ENCODE measurements at places on chromosomes 13 and 19.

DNA sequence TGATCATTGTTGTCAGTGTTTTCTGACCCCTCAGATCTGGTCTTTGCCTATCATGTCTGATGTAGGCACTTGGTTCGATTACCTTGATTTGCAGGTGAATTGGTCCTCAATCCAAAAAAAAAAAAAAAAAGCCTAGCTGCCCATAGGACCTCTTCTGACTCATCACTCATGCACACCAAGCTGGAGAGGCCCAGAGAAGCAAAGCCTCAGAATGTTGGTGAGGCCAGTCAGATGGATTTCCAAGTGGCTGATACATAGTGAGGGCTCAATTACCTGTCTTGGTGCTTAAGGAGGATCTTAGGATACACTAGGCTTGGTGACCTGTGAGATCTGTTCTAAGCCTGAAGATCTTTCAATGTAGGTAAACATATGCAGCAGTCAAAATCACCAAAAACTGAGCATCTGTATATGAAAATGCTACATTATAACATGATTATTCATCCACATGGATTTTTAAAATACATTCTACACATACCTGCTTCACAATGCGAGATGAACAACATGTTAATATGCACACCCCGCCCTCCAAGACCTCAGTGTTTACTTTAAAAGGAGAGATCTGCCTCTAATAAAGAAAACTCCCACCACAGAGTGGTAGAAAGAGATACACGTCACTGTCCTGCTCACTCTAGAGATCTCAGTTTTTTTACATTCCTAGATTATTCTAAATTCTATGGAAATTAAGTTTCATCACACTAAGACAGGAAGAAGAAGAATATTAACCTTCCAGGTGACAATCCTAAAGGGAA, 79.9 kb upstream of the RAP2A start:
- no peak overlapping the region for H3K4me3 ChIP-seq
- peaks cover 9% of the 10 kb centered on the region for H3K4me1 ChIP-seq
- no peak for DNase-seq
- no peaks in the 10 kb centered on the region for H3K27me3 ChIP-seq
- H3K36me3 ChIP-seq = peaks cover 6% of the 10 kb centered on the region

- H3K4me3 ChIP-seq = no peak overlapping the region
- no peak for DNase-seq
- H3K27me3 ChIP-seq = no peaks in the 10 kb centered on the region
- no peaks in the 10 kb centered on the region for H3K4me1 ChIP-seq
- no peak overlapping the region for H3K27ac ChIP-seq
These were observed 345.7 kb downstream of the MTUS2 start for GRCh38 chr13:29165840-29166239.

DNA sequence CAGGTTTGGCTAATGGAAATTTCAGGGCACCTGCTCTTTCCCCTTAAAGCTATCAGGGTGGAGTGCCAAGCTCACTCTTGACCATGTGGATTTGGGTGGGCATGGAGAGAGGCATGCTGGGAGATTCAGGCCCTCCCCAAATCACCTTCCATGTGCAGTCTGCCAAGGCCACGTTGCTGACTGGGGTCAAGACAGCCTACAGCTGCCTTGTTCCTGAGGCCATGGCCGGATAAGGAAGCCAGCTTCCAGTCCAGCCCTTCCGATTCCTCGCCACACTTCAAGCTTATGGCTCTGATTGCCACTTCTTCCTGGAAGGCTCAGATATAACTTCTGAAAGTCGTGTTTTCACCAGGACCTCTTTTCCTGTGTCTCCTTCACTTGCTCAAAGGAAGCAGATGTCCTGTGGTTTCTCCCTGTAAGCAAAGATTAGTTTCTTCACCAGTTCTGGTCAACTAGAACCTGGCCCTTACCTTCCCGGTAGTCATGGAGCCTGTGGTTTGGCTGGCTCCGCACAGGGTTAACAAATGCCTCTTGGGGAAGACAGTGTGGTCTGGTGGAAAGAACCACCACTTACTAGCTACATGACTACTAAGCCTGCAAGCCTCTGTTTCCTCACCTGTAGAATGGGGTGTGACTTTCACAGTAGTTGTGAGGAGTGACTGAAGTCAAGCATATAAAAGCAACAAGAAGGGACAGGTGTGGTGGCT, 16.1 kb upstream of the TPT1 start:
- no peak overlapping the region for H3K4me3 ChIP-seq
- DNase-seq = no peak
- peaks cover 5% of the 10 kb centered on the region for H3K4me1 ChIP-seq
- peaks cover 31% of the 10 kb centered on the region for H3K36me3 ChIP-seq
- no peak overlapping the region for H3K27ac ChIP-seq
- no peaks in the 10 kb centered on the region for H3K27me3 ChIP-seq

GRCh38 chr13:81302677-81303076, 961.8 kb upstream of the SPRY2 start:
- H3K36me3 ChIP-seq = no peaks in the 10 kb centered on the region
- H3K27ac ChIP-seq = no peak overlapping the region

- H3K36me3 ChIP-seq = no peaks in the 10 kb centered on the region
- H3K4me1 ChIP-seq = peaks cover 7% of the 10 kb centered on the region
- H3K27ac ChIP-seq = no peak overlapping the region
- DNase-seq = no peak
- H3K27me3 ChIP-seq = peaks cover 15% of the 10 kb centered on the region
These were observed 19.0 kb upstream of the S1PR4 start for GRCh38 chr19:3159565-3159964.

GRCh38 chr13:72259528-72259927, 392.5 kb upstream of the DACH1 start:
- no peak for DNase-seq
- no peaks in the 10 kb centered on the region for H3K27me3 ChIP-seq
- H3K27ac ChIP-seq = no peak overlapping the region
- no peak overlapping the region for H3K4me3 ChIP-seq
- H3K4me1 ChIP-seq = peaks cover 11% of the 10 kb centered on the region

GRCh38 chr19:47186446-47187334, 44.3 kb downstream of the BBC3 start:
- H3K4me1 ChIP-seq = peaks cover 13% of the 10 kb centered on the region
- peaks cover 41% of the 10 kb centered on the region for H3K36me3 ChIP-seq
- H3K27me3 ChIP-seq = no peaks in the 10 kb centered on the region
- no peak for DNase-seq
- no peak overlapping the region for H3K4me3 ChIP-seq
- H3K27ac ChIP-seq = peak overlapping the region; percentile 50

- H3K4me1 ChIP-seq = peaks cover 27% of the 10 kb centered on the region
- peak within 1 kb of the TSS; percentile 98 for H3K4me3 ChIP-seq
- no peaks in the 10 kb centered on the region for H3K27me3 ChIP-seq
- peaks cover 22% of the 10 kb centered on the region for H3K36me3 ChIP-seq
- DNase-seq = peak; percentile 81
- peak within 1 kb of the TSS; percentile 99 for H3K27ac ChIP-seq
These were observed at the start of gene ZNF865 for GRCh38 chr19:55605637-55606470. Gene ZNF865 (plus strand): TSS chr19:55605647. CDS start chr19:55613619, 7,972 bp downstream.

DNA sequence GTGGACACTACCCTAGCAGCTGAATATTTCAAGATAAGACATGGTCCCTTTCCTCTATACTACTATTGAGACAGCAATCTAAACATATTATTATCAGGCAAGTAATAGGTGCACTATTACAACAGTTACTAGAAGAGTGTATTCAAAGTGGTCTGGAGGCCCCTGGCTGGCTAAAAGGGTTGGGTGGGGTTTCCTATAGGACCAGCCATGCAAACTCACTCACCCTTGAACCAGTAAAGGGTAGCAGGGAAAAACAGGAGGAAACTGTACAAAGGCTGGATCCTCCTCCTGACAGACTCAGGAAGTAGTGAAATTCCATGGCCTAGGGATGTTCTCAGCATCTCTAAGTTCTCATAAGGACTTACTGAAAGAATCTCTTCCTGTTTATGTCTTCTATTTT, 7.7 kb downstream of the SMAD9 start:
- DNase-seq = no peak
- H3K27ac ChIP-seq = no peak overlapping the region
- peaks cover 12% of the 10 kb centered on the region for H3K27me3 ChIP-seq
- no peak overlapping the region for H3K4me3 ChIP-seq
- no peaks in the 10 kb centered on the region for H3K4me1 ChIP-seq

GRCh38 chr19:45471931-45472562, 4.3 kb downstream of the FOSB start:
- no peak for DNase-seq
- H3K4me3 ChIP-seq = peak overlapping the region; percentile 73
- H3K36me3 ChIP-seq = no peaks in the 10 kb centered on the region
- no peak overlapping the region for H3K27ac ChIP-seq
- H3K27me3 ChIP-seq = peaks cover 87% of the 10 kb centered on the region
- H3K4me1 ChIP-seq = peaks cover 35% of the 10 kb centered on the region

DNA sequence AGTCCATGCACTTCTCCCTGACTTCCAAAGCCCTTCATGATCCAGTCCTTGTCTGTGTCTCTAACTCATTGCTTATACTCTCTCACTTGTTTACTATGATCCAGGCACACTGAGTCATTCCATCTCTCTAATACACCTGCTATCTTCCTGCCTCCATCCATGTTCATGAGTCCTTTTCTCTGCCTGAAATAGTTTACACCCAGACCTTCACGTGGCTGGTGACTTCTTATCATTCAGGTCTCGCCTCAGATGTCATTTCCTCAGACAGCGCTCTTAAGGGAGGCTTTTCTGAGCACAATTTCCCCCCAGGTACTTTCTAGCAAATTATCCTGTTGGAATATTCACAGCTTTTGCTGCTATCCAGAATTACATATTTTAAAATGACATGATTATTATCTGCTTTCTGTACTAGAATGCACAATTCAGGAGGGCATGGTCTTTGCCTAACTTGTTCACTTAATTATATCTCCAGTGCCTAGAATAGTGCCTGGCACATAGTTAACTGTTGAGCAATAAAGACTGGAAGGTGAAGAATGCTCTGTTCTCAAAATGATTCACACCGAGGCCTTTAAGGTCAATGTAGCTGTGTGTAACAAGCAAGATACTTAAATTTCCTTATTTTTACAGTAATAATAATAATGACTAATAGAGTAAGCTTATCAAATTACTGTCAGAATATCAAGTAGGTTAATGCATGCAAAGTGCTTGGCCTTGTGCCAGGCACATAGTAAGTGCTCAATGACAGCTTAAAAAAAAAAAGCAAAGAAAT, 183.7 kb upstream of the SPRY2 start:
- H3K4me1 ChIP-seq = peaks cover 7% of the 10 kb centered on the region
- no peaks in the 10 kb centered on the region for H3K36me3 ChIP-seq
- H3K4me3 ChIP-seq = no peak overlapping the region
- no peaks in the 10 kb centered on the region for H3K27me3 ChIP-seq
- no peak for DNase-seq
- no peak overlapping the region for H3K27ac ChIP-seq

DNA sequence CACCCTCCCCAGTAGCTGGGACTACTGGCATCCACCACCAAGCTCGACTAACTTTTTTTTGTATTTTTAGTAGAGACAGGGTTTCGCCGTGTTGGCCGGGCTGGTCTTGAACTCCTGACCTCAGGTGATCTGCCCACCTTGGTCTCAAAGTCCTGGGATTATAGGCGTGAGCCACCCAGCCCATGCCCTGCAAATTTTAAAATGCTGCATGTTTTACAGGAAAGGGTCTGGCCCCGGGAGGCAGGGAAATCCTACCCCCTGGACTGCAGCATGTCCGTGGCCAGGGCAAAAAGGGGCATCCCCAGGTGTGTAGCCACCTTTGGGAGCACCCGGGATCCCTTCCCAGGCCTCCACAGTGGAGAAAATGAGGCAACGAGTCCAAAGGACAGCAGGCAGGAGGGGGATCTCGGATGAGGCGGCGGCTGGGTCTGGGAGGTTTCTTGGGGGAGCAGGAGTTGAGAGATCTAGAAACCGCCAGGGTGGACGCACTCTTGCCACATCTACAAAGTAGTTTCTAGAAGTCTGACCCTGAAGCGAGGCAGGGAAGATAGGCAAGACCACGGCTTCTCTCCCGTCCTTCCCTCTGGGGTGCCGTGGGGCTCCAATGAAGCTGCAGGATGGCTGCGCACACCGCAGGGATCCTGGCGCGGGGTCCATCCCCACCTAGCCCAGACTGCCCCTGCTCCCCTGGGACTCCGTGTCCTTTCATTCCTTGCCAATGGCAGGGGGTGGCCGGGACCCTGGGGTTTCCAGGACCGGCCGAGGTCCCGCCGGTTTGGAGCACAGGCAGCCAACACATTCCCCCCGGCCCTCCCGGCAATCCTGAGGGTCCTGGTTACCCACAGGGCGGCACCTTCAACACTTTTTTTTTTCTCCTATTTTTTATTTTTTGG, 21.3 kb upstream of the ZBTB7A start:
- H3K4me1 ChIP-seq = peaks cover 3% of the 10 kb centered on the region
- H3K4me3 ChIP-seq = no peak overlapping the region
- H3K36me3 ChIP-seq = 0 out of 2 replicates have a peak, but pooled peaks cover under 1% of the 10 kb centered on the region
- no peak overlapping the region for H3K27ac ChIP-seq
- no peaks in the 10 kb centered on the region for H3K27me3 ChIP-seq

DNA sequence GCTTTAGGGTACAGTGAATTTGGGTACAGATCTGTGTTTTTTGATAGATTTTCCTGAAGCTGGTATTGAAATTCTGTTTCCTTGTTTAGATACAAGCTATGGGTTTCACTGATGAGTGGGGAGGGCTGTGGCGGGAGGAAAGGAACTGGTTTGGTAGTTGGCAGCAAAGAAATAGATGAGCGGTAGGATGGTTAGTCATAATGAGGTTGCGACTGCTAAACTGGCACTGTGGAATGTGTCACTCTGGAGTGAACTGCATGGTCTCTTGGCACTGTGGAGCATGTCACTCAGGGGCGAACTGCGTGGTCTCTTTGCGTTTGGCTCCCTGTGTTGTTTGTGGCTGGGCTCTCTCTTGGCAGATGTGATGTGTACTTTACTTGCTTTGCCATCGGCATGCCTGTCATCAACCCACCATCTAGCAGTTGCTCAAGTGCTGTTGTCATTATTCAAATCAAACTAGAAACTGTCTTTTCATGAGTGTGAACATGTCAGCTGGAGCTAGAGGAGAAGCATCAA, 82.1 kb downstream of the ATP8A2 start:
- no peaks in the 10 kb centered on the region for H3K27me3 ChIP-seq
- no peaks in the 10 kb centered on the region for H3K4me1 ChIP-seq
- no peak overlapping the region for H3K27ac ChIP-seq
- H3K4me3 ChIP-seq = no peak overlapping the region
- H3K36me3 ChIP-seq = no peaks in the 10 kb centered on the region
